ENCODE measurements at places on chromosomes 16 and 17.

DNA sequence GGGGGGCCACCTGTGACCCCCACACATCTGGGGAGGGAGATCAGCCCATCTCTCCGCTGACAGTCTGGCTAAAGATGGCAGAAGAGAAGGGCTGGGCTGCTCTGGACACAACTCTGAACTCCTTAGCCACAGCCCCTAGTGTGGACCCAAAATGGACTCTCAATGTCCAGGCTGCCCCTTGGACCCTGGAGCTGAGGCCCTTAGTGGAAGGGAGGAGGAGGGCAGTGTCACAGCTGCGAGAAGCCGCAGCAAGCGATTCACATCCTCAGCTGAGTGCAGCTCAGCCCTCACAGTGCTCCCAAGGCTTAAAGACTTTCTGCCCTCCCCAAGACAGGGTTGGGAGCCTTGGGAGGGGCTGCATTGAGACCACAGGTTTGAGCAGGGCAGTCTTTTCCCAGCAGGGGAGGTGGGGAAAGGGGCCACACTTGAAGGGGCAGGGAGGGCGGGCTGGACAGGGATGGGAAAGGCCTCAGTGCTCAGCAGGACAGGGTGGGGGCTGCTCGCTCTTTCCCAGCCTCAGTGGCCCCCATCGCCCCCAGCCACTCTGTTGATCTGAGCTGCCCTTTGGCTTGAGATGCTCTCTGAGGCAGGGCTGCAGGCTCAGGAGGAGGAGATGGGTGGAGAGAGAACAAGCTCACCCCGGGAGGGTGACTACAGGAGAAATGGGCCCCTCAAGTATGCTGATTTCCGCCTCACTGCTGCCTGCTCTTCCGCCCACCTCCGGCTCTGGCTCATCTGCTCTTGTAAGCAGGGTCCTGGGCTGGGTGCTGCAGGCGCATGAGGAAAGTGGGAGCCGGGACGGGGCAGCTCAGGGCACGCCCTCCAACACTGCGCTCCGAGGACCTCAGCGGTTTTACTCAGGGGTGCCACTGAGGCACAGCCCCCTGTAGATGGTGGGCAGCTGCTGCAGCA, 50.9 kb upstream of the MTSS2 start:
- DNase-seq, result no peak

DNA sequence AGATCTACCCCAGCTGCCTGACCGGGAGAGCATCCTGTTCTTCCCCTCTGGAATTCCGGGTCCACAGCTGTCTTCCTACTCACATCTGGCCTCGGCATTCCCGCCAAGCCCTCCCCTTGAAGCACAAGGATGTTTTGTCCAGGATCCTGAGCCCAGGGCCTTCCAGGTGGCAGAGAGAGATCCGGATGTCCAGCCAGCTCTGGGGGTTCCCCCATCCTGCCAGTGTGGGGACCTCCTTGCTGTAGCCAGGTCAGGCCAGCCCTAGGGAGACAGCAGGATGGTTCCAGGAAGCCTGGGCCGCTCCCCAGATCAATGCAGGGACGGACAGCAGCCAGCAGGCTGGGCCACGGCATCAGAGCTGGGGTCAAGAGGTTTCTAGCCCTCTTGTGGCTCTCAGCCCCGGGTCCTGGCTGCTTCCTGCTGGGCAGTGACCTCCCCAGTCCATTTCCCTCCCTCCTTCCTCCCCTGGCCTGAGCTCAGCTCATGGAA, 55.3 kb downstream of the SOCS3 start:
- no peak for DNase-seq

GRCh38 chr17:66373944-66374817, 71.8 kb downstream of the PRKCA start:
- DNase-seq, result no peak

DNA sequence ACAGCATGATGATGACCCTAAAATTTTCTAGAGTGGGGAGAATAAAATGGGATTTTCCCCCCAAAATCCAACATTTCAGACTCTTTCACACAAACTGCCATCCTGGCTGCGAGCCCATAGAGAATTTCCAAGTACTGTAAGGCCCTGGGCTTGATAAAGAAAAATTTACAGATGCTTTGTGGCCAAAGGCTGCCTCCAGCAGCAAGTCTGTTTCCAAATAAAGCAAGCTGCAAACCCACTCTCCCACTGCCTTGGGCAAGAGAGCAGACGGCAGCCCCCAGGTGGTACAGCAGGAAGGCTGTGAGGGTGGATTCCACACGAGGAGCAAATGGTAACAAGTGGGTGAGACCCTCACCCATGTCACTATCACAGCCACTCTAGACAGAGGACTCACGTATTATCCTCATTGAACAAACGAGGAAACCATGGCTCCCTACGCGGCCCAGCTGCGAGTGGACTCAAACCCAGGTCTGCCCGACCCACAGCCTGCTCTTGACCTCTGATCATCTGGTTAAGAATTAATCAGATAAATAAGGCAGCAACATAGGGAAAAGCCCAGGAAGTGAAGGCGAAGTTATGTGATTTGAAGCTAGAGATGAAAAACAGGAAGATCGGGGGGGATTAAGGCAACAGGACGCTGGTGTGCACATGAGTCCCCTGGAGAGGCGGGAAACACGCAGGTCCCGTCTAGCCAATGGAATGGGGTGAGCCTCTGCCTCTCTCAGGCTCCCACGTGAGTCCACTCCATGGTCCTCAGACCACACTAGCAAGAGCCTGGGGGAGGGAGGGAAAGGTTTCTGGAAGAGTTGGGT, 37.4 kb downstream of the AXIN2 start:
- no peak for DNase-seq

- DNase-seq, result no peak
Measured at GRCh38 chr17:969811-970355, 9.7 kb downstream of the NXN start.

- DNase-seq, result no peak
Measured at GRCh38 chr17:57876866-57877237, 27.0 kb upstream of the MRPS23 start.

- no peak for DNase-seq
Measured at GRCh38 chr16:50902457-50902856, 160.6 kb downstream of the CYLD start.

DNA sequence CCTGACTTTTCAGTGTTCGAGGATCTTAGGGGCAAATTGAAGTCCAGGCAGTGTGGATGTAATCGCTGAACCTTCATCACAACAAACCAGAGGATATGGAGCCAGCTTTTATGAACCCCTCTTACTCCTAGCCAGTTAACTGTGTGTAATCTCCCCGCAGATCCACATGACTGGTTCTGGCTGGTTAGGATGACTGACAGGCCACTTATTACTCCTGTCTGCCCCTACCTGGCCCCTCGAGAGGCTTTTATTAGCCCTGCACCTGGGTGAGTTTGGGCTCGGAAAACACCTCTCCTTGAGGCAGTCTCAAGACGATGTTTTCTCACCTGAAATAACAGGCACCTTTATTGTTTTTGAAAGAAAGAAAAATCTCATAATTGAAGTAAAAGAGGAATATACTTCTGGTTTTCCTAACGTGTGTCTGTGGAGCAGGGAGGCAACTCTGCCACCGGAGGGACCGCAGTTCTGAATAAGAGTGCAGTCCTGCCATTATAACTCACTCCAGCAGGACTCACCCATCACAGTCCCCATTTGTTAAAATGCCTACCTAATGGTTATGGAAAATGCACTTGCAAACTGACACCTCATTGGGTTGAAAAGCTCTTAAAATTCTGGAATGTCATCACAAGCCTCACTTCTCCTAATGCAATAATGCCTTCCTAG, 291.9 kb upstream of the N4BP1 start:
- no peak for DNase-seq

DNA sequence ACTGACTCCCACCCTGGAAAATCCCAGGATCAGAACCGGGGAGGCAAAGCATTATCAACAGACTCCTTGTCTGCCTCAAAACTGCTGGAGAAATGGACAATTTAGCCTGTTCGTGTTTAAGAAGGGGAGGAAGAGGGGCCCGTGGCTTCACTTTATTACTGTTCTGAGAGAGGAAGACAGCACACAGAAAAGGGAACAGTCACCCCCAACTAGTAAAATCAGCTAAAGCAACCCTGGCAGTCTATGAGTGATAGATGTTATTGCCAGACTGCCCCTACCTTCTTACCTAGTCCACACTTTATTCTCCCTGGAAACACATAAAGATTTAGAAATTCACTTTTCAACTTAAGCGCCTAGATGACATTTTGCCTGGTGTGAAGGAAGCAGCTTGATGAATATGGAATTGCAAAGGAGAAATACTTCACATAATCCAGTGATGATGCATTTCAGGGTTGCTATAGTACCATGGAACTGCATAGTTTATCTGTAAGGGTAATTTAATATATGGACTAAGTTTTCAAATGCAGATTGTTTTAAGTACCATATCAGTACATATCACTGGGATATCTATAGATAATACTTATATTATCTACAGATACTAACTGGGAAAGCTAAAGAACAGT, 36.9 kb upstream of the TRAP1 start:
- no peak for DNase-seq

GRCh38 chr17:61412860-61413660, 13.4 kb downstream of the TBX2 start:
- DNase-seq, result no peak

DNA sequence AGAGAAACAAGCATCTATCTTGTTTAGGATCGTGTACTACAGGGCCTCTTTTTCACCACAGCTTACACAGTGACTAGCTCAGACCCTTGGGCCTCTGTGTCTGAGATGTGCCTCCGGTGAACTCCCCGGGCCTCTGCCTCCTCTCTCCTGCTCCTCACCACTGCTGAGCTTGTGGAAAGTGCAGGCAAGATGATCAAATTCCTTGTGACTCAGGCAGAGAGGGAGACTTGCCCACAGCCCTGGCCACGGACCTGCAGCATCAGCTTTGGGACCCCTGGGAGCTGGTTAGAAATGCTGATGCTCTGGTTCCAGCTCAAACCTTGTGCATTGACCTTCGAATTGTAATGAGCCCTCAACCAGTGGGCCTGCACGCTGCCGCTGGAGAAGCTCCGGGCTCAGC, 79.8 kb downstream of the ZDHHC7 start:
- no peak for DNase-seq

DNA sequence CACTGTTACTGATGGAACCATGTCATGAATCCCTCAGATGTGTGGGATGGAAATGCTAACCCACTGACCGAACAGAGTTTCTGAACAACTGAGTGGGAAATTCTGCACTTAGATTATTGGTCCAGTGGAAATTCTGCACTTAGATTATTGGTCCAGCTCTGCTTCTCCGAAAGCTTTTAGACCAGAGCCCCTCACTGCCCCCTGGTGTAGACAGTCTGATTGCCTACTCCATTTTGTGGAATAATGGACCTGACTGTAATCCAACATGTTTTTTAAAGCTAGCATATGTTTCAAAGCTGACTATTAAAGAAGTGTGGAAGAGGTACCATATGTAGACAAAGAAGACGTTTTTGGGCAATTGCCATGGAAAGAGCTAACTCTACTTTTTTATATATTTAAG, 50.3 kb upstream of the TBX2 start:
- DNase-seq, result no peak

GRCh38 chr16:79598063-79598347, 2.5 kb downstream of the MAF start:
- DNase-seq, result no peak

- DNase-seq, result no peak
Measured at GRCh38 chr16:57949595-57950238, 21.2 kb downstream of the CNGB1 start.

GRCh38 chr17:35257208-35257659, 14.4 kb downstream of the SLFN5 start:
- no peak for DNase-seq

DNA sequence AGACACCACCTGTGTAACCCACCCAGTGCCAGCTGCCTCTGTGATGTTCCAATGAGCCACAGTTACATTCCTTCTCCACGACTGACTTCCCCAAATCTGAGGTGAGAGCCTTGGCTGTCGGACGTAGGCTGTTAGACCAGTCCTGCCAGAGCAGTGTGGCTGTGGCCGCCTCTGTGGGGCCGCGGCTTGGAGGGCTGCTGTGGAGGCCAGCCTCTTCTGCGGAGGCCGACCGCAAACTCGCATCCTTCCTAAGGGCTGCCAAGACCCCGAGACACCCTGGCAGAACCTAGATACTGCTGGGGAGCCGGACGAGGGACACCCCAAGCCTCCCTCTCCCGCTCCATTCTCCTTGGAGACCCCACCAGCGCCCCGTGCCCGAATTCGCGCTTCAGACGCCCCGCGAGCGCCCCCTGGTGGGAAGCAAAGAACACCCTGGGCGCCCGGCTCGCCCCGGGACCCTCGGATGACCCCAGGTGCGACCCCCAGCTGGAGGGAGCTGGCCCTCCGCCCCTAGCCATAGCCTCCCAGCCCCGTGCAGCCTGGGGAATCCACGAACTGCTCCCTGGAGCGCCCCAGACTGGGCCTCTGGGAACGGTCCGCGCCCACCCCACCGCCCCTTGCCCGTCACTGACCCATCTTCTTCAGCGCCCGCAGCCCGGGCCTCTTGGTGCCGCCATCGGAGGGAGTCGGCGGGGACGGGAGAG, 547 bp downstream of the PLCD3 start:
- DNase-seq, result peak; percentile 34

All from NK-92 treated with Interleukin-12 subunit alpha and Interleukin-12 subunit beta, amount 100 ng/mL, for 24 hours (cell line).